Pulmonary artery endothelial cell (primary cell): ENCODE measurements at places on chromosomes 4 and X. TPM values are rescaled to one million over a fixed set of nuclear protein-coding genes. Genes with fewer than 3 reads are reported as not detected.

The CD38 gene
- total RNA-seq, result 0.04 and 0.07 TPM in 2 replicates

The NOA1 gene
- 15.5 and 25.2 TPM in 2 replicates for total RNA-seq

The MEPE gene
- total RNA-seq, result not detected in 2 replicates

The ATP2B3 gene
- total RNA-seq, result 0.11 TPM in 1 of 2 replicates, not detected in the other

The ASB12 gene
- not detected in 2 replicates for total RNA-seq

The NOX1 gene
- total RNA-seq, result not detected in 2 replicates

The PRRG1 gene
- total RNA-seq, result 22.2 and 24.5 TPM in 2 replicates

The SPINK2 gene
- total RNA-seq, result not detected in 2 replicates

The USP17L11 gene
- not detected in 2 replicates for total RNA-seq

The NAP1L5 gene
- total RNA-seq, result 6.2 and 8.3 TPM in 2 replicates

The F9 gene
- not detected in 2 replicates for total RNA-seq

The JAKMIP1 gene
- not detected in 2 replicates for total RNA-seq

The MAD2L1 gene
- total RNA-seq, result 47.7 and 53.8 TPM in 2 replicates

The TMEM150C gene
- total RNA-seq, result 4.4 and 6.9 TPM in 2 replicates

DNA sequence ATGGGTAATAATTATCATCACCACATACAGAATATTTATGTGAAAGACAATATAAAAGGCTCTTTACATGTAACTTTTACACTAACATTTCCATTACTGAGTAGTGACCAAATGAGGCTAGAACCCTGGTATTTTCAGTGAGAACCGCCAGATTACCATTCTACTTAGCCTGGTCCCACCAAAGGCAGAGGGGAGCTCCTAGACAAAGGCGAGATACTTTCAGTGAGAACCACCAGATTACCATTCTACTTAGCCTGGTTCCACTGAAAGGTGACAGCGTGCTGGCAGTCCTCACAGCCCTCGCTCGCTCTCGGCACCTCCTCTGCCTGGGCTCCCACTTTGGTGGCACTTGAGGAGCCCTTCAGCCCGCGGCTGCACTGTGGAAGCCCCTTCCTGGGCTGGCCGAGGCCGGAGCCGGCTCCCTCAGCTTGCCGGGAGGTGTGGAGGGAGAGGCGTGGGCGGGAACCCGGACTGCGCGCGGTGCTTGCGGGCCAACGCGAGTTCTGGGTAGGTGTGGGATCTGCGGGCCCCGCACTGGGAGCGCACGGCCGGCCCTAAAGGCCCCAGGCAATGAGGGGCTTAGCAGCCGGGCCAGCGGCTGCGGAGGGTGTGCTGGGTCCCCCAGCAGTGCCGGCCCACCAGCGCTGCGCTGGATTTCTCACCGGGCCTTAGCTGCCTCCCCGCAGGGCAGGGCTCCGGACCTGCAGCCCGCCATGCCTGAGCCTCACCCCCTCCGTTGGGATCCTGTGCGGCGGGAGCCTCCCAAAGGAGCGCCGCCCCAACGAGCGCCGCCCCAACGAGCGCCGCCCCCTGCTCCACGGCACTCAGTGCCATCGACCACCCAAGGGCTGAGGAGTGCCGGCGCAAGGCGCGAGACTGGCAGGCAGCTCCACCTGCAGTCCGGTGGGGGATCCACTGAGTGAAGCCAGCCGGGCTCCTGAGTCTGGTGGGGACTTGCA lies 1276.1 kb downstream of the PCDH7 start:
- DNase-seq, result no peak

DNA sequence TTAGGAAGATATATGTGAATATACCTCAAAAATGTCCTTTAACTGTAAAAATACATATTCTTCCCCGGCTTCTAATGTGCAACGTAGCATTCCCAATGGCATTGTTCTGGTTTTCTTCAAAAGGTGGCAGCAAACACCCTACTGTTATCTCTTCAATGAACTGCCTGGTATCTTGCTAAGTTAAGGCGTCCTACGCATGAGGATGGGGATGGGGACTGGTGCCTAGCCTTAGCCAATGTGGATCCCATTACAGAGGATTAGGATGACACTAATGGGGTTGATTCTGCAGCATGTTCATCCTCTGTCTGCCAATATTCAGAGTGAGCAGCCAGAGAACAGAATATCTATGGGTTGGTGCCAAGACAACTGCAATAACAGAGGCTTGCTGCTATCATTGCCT lies 334.9 kb upstream of the ADGRL3 start:
- no peak for DNase-seq

- peak; percentile 29 for DNase-seq
Measured at GRCh38 chrX:39418254-39418704, 617.0 kb downstream of the MID1IP1 start.

DNA sequence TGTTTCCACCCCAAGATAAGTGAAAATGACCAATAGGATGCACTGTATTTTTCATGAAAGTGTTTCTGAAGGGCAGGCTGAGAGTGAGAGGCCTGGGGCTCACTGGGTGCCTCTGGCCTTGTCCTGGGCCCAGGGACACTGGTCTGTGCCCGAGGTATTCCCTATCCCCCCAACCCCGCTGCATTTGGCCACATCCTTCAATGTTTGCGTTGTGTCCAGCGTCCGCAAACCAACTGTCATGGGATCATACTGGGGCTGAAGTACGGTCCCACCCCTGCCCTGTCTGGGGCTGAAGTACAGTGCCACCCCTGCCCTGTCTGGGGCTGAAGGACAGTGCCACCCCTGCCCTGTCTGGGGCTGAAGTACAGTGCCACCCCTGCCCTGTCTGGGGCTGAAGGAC lies 22.0 kb upstream of the MSANTD1 start:
- DNase-seq, result no peak

DNA sequence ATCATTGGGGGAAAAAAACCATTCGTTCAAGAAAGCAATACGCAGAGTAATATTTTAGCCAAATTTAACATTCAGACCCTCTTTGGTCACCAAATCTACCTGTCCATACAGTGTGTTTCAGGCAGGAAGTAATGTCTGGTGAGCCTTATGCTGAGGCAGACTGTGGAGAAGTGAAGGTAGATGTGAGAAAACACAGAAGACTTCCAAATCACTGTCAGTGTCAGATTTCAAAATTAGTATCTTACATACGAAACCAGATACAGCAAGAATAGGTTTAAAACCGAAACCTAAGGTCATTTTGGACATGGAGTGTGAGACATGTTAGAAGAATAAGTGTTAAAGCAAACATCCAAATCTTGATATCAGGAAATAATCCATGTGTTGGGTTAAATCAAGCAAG lies 664.5 kb upstream of the HTR2C start:
- no peak for DNase-seq

DNA sequence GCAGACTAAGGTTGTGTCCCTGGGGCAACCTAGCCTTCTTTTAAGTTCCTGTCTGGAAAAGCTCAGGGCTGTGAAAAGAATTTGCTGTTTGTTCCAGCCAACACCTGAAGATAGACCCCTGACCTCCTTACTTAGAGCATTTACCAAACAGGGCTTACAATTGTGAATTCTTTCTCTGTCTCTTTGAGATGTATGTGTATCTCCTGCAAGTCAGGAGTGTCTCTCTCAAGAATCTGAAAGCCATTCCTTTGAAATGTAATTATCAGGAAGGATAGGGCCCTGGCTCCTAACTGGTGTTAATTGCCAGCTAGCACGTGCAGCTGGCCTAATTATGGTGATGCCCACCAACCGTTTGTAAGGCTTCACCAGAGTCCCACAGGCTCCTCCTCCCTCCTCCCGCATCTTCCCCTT lies 18.2 kb downstream of the CCNG2 start:
- no peak for DNase-seq

GRCh38 chrX:121323337-121323736 lies 275.9 kb downstream of the GLUD2 start:
- DNase-seq, result no peak

DNA sequence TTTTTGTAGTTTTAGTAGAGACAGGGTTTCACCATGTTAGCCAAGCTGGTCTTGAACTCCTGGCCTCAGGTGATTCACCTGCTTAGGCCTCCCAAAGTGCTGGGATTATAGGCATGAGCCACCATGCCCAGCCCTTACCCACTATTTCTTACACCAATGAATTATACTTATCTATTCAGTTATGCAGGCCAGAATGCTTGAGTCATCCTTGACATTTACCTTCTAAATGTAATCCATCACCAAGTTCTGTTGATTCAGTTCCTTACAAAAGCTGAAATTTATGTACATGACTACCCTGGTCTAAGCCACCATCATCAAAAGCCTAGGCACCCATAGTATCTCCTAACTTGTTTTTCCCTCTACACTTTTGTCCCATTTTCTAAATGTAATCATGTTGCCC lies 585.7 kb downstream of the IL15 start:
- no peak for DNase-seq

DNA sequence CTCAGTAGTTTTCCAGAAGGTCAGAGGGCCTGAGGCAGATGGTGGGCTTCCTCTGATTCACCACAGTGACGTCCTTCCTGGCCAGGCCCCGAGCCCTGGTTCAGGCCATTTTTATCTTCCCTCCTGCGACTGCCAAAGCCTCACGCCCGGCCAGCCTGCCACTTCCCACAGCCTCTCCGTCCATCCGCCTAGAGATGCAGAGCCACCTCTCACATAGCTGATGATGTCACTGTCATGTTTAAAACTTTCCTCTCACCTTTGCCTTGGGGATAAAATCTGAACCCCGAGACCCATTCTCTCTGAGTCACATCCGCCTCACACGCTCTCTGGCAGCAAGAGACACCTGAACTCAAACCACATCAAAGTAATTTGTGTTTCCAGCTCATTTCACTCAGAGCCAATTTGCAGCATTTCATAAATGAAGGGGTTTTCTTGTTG lies 175.3 kb downstream of the QDPR start:
- peak; percentile 91 for DNase-seq

- no peak for DNase-seq
Measured at GRCh38 chr4:139247241-139247640, 32.8 kb downstream of the MGARP start.

DNA sequence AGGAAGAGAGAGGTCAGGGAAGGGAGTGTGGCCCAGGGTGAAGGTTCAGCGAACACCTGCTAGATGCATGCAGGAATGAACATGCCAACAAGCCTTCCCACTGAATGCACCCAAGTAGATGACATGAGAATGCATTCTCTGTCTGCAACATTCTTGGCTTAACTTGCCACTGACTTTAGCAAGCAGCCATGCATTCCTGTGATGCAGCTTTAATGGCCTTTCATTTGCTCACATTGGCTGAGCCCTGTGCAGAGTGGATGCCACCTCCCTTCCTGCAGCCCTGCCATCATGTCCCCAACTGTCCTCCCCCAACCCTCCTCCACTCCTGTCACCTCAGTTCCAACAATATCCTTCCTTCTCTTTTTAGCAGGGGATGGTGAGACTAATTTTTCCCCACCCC lies 25.3 kb upstream of the MTNR1A start:
- DNase-seq, result no peak

- DNase-seq, result peak; percentile 99
Measured at GRCh38 chr4:147578051-147578476, 39.1 kb upstream of the TMEM184C start.

- DNase-seq, result no peak
Measured at GRCh38 chrX:110213183-110213582, 104.7 kb downstream of the AMMECR1 start.

- no peak for DNase-seq
Measured at GRCh38 chr4:97367878-97368277, 775.4 kb downstream of the STPG2 start.

GRCh38 chr4:41024556-41025491 lies 189.5 kb downstream of the APBB2 start:
- DNase-seq, result peak; percentile 35

GRCh38 chr4:184136525-184136924 lies 81.1 kb downstream of the ENPP6 start:
- DNase-seq, result no peak

GRCh38 chrX:38960137-38960536 lies 158.9 kb downstream of the MID1IP1 start:
- no peak for DNase-seq

- no peak for DNase-seq
Measured at GRCh38 chr4:109005523-109005922, 242.7 kb upstream of the ETNPPL start.

DNA sequence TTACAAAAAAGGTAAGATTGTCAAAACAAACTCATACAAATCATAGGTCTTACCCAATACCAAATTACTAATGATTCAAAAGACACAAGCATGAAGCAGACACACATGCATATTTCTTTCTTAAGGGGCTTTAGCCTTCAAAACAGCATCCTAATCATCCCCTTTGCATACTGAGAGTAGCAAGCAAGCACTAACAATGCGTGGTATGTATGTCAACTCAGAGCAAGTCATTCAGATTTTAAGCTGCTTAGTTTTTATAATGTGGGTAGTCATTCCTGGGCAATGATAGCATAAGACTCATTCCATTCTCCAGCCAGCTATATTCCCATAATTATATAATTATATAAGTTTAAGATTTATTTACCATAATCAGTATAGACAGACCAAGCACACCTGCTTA lies 219.6 kb downstream of the DKK2 start:
- DNase-seq, result no peak

DNA sequence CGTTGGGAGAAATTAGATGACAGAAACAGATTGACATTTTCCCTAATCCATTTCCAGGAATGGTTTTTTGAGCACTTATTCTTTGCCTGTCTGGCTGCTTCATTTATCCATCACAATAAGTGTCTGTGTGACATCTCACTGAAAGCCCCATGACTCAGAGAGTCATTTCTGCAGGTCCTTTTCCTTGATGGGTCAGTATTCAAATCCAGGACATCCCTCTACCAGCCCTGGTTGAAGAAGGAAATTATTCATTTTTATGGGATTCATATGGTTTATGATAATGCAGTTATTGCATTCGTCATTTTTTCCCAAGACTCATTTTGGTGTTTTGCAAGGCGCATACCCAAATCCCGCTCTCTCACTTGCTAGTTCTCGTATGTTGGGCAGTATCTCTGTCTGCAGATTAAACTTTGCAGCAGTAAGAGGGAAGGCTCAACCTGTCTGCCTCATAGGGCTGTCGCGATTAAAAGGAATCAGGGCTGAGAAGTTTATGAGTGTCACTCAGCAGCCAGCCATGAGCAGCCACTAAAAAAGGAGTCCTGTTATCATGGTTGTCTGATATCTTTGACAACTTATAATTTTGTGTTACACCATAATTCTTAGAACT lies 44.0 kb downstream of the GYG2 start:
- no peak for DNase-seq

- DNase-seq, result no peak
Measured at GRCh38 chr4:152369902-152370295, 166.0 kb downstream of the FBXW7 start.

DNA sequence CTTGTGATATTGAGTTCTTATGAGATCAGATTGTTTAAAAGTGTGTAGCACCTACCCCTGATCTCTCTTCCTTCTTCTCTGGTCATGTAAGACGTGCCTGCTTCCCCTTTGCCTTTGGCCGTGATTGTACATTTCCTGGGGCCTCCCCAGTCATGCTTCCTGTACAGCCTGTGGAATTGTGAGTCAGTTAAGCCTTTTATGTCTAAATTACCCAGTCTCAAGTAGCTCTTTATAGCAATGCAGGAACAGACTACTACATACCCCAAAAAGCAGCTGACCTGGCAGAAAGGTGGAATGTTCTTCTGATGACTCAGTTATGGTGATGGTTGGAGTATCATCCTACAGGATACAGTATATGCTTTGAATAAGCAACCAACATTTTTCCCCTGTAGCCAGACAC lies 11.4 kb upstream of the MCUB start:
- DNase-seq, result peak; percentile 88
